Vagina (tissue), 2 donors: ENCODE measurements at places on chromosomes 13 and 19.

DNA sequence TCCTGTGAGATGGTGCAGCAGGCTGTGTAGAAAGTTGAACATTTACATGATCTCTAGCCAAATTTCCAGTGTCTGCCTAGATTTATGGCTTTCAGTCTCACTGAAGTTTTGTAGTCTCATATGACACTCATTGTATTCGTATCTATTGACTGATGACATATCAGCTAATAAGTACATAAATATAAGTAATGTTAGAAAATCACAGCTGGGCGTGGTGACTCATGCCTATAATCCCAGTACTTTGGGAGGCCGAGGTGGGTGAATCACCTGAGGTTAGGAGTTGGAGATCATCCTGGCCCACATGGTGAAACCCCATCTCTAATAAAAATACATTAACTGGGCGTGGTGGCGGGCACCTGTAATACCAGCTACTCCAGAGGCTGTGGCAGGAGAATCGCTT, 54.7 kb upstream of the HTR2A start:
- DNase-seq, result no peak

GRCh38 chr19:35757231-35757748, 461 bp upstream of the HSPB6 start:
- no peak for DNase-seq

- DNase-seq, result no peak
Observed at GRCh38 chr13:47000165-47000564, 103.3 kb upstream of the HTR2A start.

DNA sequence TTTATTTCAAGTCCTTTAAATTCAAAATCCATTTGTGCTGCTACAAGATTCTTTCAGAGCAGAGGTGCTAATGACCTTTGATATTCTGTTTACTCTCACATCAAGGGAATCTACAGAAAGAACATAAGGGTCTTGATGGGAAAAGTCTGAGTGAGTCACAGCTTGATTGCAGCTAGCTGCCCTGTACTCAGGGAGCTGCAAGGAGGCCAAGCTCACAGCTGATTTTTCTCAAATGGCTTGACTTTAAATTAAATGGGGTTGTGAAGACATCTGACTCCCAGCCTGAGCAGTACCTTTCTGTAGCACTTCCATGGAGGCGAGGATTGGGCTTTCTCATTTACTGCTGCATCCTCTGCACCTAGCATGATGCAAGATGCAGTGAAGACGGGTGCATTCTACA, 62.5 kb downstream of the RAP2A start:
- no peak for DNase-seq

- DNase-seq, result no peak
Observed at GRCh38 chr13:108902405-108903155, 273.2 kb downstream of the MYO16 start.
